Eye (tissue), 1 donor: ENCODE measurements at places on chromosomes 3 and 15.

GRCh38 chr3:88758676-88759075 lies 348.7 kb upstream of the EPHA3 start:
- no peak for DNase-seq

- DNase-seq = no peak
These were observed 27.0 kb upstream of the APH1B start for GRCh38 chr15:63250312-63250965.

GRCh38 chr3:134353831-134354611 lies 20.2 kb downstream of the AMOTL2 start:
- no peak for DNase-seq

- DNase-seq = no peak
These were observed 1.5 kb upstream of the TMEM212 start for GRCh38 chr3:171841620-171842000.

DNA sequence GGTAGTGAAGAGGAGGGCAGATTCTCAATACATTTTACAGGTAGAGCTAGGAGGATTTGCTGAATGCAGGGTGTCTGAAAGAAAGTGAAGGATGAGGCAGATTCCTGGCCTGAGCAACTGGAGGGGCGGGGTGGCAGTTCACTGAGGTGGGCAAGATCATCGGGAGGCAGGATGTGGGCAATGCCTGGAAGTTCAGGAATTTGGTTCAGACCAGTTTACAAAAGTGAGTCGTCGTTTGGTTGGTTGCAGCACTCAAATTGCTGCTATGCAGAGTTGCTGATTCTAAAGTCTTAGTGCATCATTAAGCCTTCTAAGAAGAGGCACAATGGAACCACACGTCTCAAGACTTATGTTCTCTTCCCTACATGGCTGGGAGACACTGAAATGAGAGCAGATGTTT lies 134.0 kb downstream of the MFSD1 start:
- no peak for DNase-seq

GRCh38 chr3:176032043-176032442 lies 1165.2 kb downstream of the TBL1XR1 start:
- DNase-seq = no peak

GRCh38 chr15:98324341-98324970 lies 323.9 kb upstream of the IGF1R start:
- DNase-seq = no peak

- DNase-seq = peak; percentile 78
These were observed 35.0 kb downstream of the CTSH start for GRCh38 chr15:78909791-78910228.

DNA sequence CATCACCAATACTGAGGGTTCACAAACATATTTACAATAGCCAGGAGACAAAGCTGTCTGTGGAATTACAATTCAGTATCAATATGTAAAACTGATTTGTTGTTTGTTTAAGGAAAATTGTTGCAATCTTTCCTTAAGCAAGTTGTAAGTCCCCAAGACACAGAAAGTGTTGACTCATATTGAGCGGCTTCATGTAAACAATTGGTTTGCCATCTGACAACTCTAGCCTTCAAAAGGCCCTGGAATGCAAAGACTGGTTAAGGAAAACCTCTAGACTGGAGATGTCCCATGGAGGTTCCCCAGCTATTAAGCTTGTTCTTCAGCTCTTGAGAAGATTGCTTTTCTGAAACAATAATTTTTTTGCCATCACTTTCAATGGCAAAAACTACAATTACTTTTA lies 283.7 kb upstream of the PROK2 start:
- DNase-seq = no peak

- DNase-seq = no peak
These were observed 2.4 kb downstream of the LMCD1 start for GRCh38 chr3:8503871-8504610.

- DNase-seq = no peak
These were observed 151.6 kb upstream of the CTDSPL start for GRCh38 chr3:37709946-37710640.

DNA sequence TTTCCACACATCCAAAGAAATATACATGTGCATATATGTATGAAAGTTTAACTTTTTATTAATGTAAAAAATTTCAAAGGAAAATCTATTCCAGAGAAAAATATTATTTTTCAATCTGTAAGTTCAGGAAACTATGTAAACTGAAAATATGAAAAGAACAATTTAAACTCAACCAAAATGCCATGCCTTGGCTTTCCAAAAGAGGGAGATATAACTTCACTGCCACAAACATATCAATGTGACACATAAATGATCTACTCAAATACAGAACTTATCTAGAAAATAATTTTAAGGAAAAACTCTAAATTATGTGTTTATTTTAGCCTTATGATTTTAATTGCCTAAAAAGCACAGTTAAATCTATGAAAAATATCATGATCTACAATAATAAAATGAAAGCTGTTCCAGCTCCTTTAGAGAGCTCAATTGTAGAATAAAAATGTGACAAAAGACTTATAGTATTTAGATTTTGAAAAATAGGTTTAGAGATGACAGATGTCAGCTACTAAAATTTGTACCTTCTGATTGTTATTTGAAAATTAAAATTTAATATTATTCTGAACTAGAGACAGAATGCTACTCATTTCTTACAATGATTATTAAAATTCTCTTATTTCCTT lies 94.8 kb downstream of the GBE1 start:
- DNase-seq = peak; percentile 17

GRCh38 chr3:142849148-142849547 lies 39.7 kb downstream of the PCOLCE2 start:
- no peak for DNase-seq

GRCh38 chr3:148992635-148993255 lies 1.4 kb downstream of the GYG1 start:
- no peak for DNase-seq

- peak; percentile 36 for DNase-seq
These were observed 91.1 kb upstream of the KLF13 start for GRCh38 chr15:31235311-31236183.

DNA sequence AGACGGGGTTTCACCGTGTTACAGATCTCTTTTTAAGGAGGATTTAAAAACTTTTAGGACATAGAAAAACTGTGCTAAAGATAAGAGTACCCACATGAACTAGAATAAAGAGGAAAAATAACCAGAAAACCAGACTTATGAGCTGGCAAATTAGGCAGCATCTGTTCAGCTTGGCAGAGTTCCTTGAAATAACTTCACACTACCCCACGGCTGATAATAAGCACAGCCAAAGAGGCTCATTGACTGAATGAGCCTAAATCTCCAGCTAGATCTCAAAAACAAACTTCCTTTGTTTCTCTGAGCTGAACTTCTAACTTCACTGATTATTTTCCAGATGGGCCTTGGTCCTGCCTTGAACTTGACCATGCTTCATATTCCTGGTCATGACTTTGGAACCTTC lies 26.7 kb upstream of the PIK3R4 start:
- DNase-seq = no peak

- DNase-seq = peak; percentile 42
These were observed 35.5 kb upstream of the HACD2 start for GRCh38 chr3:123620343-123620742.

DNA sequence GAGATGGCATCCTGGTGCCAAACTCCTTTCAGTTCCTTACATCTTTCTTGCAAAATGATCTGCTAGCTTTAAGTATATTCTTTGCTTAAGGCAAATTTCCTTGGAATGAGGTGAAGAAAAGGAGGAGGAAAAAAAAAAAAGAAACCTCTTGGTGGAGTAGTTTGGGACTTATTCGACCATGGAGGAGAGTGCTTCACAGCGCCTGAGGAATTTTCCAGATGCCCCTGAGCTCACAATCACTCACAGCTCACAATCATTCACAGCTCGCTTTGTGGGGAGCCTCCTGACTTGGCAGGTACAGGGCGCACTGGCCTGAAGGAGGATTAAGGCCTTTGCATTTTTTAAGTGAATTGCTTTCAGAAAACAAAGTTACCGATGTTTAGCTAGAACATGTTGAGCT lies 53.9 kb downstream of the BOC start:
- DNase-seq = peak; percentile 60

GRCh38 chr3:70225146-70225545 lies 87.3 kb downstream of the MDFIC2 start:
- DNase-seq = no peak

DNA sequence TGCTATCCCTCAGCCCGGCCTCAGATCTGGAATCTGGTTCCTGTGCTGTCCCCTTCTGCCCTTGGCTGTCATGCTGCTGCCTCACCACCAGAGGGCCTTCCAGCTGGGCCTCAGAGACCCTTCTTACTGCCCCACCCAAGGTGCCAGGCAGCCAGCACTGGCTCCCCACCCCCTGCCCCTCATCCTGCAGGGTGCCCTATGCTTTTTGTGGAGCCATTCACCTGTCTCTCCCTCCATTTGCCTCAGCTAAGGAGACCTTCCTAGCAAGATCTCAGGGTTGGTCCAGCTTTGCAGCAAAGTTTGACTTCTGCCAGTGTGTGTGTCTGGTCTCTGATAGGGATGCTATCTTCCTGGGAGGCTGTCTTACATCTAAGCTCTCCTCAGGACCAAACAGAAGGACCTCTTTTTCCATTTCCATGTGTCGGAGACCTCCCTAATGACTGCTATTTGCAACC lies 1.9 kb upstream of the VWA5B2 start:
- DNase-seq = no peak

- DNase-seq = peak; percentile 50
These were observed 5.7 kb downstream of the LRIG1 start for GRCh38 chr3:66494959-66495667.

DNA sequence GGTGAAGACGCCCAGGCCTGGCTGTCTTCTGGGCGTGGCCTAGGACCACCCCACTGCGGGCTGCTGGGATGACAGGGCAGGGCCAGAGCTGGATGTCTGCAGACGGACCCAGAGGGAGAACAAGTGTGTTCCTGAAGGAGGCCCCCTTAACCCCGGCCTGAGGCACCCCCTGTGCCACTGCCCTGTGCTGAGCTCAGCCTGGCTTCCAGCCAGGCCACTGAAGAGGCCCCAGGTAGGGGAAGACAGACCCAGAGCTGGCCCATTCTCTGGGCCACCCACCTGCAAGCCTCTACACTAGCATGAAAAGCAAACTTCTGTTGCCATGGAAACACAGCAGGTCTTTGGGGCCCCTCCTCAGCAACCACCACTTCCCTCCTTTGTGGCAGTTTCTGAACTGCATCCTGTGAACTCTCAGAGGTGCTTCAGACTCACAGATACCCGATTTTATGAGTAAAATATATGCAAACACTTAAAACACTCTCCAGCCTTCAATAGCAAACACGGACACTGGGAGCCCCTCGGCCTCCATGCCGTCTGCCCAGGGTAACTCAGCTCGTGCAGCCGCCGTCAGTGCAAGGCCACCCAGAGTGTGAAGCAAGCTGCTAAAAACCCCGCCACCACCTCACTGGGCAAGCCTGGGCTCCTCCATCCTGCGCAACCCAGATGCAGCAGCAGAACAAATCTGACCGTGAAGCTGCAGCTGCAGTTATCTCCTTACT lies 42.5 kb downstream of the CMTM6 start:
- peak; percentile 83 for DNase-seq

DNA sequence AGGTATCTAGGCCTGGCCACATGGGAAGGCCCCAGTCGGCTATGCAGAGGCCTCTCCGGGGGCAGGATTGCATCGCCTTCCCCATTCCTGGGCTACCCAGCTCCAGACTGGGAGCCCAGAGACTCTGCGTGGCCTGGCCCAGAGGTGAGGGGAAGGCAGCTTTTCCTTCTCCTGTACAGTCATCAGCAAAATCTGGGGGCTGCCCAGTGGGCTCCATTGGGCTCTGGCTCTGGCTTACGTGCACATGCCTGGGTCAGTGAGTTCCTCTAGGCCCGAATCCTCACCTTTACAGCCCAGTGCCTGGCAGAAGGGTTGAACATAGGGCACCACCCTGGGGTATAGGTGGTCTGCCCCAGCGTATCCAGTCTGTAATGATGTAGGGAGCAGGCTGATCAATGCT lies 3.9 kb upstream of the ANKRD63 start:
- no peak for DNase-seq

GRCh38 chr3:195246581-195246995 lies 24.4 kb downstream of the XXYLT1 start:
- no peak for DNase-seq

GRCh38 chr3:190249414-190249813 lies 72.8 kb downstream of the CLDN1 start:
- DNase-seq = no peak

- peak; percentile 14 for DNase-seq
These were observed 31.7 kb downstream of the HMCES start for GRCh38 chr3:129310111-129311011.

DNA sequence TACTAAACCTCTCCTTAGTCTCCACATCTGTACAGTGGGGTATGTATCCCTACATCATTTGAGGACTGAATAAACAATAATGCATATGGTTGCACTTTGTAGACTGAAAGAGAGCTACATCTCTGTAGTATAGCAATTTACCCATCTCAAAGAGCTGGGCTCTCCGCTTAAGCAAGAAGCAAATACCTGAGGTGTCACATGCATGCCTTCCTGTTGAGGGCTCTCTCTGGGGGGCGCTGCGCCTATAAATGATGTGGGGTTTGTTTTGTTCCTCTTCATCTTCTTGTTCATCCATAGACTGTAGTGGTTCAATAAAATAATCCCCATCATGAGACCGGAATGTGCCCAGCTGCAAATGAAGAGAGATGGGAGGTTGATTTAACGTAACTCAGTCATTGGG lies 6.8 kb downstream of the ADAMTS9 start:
- DNase-seq = no peak

DNA sequence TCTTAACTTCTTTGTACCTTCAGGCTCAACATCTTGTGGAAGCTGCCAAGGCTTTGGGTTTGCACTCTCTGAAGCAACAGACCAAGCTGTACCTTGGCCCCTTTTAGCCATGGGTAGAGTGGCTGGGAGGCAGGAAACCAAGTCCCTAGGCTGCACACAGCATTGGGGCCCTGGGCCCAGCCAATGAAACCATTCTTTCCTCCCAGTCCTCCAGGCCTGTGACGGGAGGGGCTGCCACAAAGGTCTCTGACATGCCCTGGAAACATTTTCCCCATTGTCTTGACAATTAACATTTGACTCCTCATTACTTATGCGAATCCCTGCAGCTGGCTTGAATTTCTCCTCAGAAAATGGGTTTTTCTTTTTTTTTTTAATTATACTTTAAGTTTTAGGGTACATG lies 253.1 kb upstream of the GADL1 start:
- DNase-seq = no peak

- DNase-seq = peak; percentile 78
These were observed 9.2 kb upstream of the SLC6A1 start for GRCh38 chr3:10983219-10983916.

DNA sequence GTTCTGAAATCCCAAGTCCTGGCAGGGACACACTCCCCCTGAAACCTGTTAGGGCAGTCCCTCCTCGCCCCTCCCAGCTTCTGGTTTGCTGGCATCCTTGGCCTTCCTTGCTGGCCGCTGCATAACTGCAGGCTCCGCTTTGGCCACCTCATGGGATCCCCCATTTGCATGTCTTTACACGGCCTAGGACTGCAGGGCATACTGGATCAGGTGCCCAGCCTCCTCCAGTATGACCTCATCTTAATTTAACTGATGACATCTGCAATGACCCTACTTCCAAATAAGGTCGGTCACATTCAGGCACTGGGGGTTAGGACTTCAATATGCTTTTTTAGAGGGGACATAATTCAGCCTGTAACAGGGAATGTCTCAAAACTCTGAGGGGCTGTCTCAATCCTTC lies 173.3 kb downstream of the RAB11A start:
- no peak for DNase-seq
